Endothelial cell of coronary artery (primary cell): ENCODE measurements at places on chromosomes 16 and 17. TPM values are rescaled to one million over a fixed set of nuclear protein-coding genes. Genes with fewer than 3 reads are reported as not detected.

LAT gene
- total RNA-seq = 0.36 and 0.56 TPM in 2 replicates

REXO5 gene
- total RNA-seq = 2.5 and 2.9 TPM in 2 replicates

CLEC18A gene
- total RNA-seq = 0.09 and 1.0 TPM in 2 replicates

KRTAP16-1 gene
- total RNA-seq = not detected in 2 replicates

KRT31 gene
- not detected in 2 replicates for total RNA-seq

CENPT gene
- 25.0 and 28.5 TPM in 2 replicates for total RNA-seq

CDH1 gene
- total RNA-seq = not detected in 2 replicates
